ENCODE measurements at places on chromosomes 12 and 14.

DNA sequence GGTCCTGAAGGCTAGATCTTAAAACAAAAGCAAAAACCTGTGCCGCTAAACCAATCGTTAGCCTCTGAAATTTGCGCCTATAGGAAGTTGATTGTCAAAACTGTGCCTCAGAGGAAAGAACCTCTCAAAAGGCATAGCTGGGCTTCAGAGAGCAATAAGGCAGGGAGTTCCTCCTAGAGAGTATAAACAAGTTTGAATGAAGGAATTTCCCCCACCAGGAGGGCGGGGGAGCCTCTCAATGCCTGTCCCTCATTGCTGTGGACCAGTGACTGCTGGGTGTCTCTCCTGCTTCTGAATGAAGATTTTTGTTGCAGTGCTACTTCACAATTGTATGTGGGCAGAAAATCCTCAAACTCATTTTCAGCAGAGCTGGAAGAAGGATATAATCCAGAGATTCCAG is 88.6 kb downstream of the KCNK10 start:
- no peak for DNase-seq

GRCh38 chr12:113371808-113372207 is 13.4 kb downstream of the PLBD2 start:
- DNase-seq, result no peak

DNA sequence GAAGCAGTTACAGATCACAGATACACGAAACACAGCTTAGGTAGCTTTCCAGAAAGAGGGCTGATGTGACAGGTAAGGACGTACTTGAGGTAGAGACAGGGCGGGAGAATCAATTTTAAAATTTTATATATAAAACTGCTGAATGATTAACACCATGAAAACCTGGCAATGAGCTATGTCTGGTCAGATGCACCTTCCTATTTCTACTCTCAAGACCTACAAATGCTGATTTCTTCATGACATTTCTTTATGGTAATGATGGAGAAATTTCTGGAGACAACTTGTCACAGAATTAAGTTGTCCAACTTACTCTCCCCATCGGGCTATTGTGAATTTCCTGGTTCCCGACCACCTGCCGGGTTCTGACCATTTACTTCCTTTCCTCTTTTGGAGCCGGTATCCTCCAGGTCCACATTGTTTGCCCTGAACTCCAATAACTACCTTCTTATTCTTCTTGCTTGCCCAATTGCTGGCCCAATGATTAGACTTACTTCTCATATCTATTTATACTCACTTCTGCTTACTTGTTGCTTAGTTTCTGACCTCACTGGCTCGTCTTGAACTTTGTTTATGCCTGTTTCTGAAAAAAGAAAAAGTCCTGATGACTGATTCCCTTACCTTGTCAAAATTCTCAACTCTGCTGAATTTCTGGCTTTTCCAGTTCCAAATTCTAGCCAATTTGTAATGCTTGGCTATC is 12.8 kb upstream of the ATP2B1 start:
- DNase-seq, result no peak

DNA sequence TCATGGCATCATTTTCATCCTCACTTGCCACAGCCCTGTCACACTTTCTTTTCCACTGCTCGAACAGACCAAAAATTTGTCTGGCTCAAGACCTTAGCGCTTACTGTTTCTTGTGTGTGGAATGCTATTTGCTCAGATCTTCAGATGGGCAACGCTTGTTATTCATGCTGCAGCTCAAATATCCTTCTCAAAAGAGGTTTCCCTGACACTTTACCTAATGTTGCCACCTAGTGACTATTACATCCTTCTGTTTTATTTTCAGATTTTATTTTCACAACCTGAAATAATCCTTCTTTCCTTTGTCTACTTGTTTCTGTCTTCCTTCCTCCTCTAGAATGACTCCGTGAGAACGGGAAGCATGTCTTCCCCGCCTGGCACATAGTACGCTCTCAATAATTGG is 5.6 kb downstream of the FBXO33 start:
- DNase-seq, result no peak

GRCh38 chr12:4157122-4157521 is 116.4 kb upstream of the CCND2 start:
- DNase-seq, result no peak

GRCh38 chr12:112798048-112798760 is 6.7 kb downstream of the RPH3A start:
- DNase-seq, result no peak

- no peak for DNase-seq
These were observed 218.6 kb downstream of the PAX9 start for GRCh38 chr14:36880276-36880675.

DNA sequence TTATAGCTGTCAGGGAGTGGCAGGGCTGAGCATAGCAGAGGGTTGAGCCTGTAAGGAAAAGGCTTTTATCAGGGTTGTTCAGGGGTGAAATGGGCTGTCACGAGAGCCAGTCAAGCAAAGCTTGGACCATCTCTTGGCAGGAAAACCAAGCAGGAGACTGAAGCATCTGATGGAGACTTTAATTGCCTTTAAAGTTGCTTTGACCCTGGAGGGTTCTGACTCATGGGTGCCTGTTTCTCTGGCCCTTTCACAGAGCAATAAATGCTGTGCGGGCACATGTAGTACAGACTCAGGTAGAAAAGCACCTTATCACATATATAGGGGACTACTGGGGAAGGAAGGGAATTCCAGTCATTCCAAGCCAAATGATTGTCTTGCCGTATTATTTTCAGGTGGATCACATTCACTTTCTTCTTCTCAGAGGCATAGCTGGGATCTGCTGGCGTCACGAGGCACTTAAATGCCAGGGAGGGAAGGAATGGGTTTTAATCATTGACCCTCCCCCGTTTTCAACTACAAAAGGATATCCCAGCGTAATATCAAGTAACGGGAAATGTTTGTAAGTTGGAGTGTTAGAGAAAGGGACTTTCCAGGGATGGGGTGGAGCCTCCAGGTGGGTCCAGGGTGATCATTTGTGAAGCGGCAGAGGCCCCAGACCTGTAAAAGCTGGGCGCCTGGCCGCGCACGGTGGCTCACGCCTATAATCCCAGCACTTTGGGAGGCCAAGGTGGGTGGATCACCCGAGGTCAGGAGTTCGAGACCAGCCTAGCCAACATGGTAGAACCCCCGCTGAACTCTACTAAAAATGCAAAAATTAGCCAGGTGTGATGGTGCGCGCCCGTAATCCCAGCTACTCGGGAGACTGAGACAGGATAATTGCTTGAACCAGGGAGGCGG is 34.9 kb downstream of the PLEKHD1 start:
- no peak for DNase-seq

GRCh38 chr14:85538636-85539035 is 8.7 kb downstream of the FLRT2 start:
- no peak for DNase-seq

DNA sequence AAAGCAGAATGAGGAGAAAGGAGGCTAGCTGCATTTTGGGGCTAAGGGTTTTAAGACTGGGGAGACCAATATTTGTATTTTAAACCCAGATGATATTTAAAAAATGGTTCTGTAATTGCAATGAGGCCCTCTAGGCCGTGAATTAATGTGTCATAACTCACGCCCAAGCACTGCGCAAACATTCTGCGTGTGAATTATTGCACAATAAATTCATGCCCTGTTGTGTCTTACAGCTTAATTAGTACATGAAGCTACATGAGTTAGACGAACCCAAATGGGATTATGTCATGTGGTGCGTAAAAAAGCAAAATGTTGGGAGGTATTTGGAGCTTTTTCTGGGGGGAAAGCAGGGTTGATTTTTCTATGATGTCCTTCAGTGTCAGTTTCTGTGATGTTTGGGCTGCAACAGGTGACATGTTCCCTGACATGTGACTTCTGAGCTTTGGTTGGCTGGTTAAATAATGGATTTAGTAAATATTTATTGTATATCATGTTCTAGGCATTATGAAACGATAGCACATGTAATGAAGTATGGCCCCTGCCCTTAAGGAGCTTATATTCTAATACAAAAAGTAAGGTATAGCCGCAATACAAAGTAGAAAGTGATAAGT is 30.4 kb upstream of the CISTR start:
- DNase-seq, result no peak

DNA sequence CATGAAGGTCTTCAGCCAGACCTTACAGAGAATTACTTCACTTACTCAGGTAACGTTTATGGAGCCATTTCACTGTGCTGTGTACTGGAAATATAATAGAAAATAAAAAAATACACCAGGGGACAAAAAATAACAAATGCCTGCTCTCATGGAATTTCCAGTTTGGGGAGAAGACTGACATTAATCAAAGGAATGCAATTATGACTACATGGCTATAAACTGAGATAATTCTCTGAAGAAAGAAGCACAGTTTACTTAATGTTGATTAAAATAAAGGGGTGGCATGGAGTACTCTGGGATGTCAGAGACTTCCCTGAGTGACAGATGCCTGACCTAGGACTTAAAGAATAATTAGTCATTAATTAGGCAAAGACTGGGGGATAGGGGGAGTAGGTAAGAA is 59.0 kb downstream of the DENND5B start:
- DNase-seq, result no peak

- no peak for DNase-seq
These were observed 114.7 kb upstream of the AMIGO2 start for GRCh38 chr12:47194501-47194900.

- DNase-seq, result no peak
These were observed 197.8 kb downstream of the PPM1H start for GRCh38 chr12:62737188-62737587.

- no peak for DNase-seq
These were observed 1297.7 kb downstream of the AACS start for GRCh38 chr12:126362964-126363363.

DNA sequence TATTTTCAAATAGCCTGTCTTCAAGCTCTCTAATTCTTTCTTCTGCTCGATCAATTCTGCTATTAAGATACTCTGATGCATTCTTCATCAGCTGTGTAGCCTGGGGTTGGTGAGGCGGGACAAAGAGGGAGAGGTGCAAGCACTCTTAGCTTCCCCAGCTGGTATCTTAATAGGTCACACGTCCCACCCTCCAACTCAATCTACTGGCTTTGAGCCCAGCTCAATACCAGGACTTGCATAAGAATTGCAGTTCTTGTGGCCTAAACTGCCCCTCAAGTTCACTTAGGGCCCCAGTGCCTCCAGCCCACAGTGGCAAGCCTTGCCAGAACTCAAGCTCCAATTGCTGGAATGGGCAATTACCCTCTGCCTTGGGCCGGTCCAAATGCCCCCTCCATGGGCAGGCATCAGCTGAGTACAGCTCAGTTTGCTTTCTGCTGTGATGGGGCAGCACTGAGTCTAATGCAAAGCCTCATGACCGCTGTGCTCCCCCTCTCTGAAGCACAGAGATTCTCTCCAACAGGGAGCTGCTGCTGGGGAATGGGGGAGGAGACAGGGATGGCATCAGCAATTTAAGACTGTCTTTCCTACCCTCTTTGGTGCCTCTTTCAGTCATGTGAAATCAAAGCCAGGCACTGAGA is 5.6 kb upstream of the SPATA7 start:
- DNase-seq, result no peak

- no peak for DNase-seq
These were observed 142.5 kb downstream of the PIWIL1 start for GRCh38 chr12:130480231-130480630.

DNA sequence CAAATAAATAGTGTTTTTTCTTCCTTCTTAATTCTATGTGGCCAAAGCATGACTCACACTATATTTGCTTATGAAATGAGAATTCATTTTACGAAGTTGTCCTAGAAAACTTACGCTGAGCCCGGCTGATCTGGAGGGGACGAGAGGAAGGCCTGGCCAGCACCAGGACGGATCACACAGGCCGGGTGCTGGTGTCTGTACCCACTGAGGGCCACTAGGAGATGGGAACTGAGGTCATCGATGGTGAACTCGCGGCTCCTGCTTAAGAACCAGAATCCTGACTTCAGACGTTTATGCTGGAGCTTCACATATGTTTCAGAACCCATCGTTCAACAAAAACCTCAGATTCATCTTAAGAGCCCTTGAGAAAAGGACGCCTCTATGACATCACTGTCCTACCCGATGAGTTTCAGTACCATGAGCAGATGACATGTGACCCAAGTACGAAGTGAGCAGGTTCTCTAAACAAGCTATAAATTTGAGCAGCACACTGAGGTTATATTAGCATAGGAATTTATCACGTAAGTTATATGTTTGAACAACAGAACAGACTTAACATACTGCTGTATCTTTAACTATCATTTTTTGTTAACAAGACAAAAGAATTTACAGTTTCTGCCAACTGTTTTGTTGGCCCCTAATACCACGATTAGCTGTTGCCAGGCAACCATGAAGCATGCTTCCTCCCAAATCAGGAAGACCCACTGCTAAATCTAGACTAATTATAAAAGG is 111.9 kb downstream of the FOXN3 start:
- DNase-seq, result no peak

DNA sequence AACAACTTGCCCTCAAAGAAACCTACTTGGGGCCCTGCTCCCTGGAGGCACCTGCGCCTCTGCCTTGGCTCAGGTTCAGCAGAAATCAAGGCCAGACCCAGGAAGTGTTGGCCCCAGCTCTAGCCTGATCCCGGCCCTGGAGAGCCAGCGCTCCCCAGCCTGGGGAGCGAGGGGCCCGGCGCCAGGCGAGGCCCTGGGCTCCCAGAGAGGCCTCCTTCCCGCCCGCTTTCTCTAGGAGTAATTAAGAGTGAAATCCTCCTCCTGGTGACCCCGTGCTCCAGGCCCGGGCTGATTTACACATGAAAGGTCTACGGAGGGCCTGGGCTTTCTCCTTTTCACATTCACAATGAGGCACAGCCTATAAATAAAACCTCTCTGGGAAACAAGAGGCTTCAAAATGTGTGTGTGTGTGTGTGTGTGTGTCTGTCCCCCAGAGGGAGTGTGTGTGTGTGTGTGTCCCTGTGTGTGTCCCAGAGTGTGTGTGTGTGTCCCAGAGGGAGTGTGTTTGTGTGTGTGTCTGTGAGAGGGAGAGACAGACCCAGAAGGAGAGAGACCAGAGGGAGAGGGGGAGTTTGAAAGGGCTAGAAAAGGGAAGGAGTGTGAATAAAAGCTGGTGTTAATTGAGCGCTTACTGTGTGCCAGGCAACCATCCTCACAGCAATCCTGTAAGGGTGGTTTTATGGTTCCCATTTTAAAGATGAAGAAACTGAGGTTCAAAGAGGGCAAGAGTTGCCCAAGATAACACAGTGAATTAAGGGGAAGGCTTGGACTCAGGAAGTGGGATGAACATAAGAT is 23.8 kb upstream of the COX6A1 start:
- DNase-seq, result no peak

DNA sequence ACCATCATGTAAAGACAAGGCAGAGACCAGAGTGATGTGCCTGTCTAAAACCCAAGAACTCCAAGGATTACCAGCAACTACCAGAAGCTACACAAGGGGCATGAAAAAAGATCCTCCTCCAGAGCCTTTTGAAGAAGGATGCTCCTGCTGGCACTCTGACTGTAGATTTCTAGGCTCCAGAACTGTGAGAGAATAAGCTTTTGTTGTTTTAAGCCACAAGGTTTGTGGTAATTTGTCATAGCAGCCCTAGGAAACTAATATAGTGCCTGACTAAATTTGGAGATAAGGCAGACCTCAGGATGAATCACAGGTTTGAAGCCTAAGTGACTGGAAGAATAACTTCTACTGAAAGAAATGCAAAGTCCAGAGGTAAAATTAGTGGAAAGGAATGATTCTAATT is 132.9 kb downstream of the CEP83 start:
- no peak for DNase-seq
